ENCODE measurements at places on chromosomes 7 and 10.

DNA sequence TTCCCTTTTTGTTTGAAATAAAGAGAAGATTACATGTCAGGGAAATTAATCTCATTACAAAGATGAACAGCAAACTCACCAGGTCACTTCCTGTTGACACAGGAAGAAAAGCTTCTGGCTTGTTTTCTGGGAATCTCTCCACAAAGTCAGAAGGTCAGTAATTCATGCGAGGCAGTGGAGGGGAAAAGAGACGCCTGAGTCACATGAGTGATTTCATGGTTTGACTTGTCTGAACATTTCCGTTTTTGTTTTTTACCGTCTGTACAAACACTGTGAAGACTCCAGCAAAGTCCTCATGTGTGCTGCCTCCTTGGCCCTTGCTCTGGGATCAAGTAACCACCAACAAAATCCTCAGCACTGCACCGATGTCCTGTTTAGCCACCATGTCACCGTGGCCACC, 2.5 kb upstream of the HABP2 start:
- DNase-seq: no peak

- no peak for DNase-seq
Measured at GRCh38 chr7:157907091-157907490, 570.3 kb downstream of the DNAJB6 start.

- no peak for DNase-seq
Measured at GRCh38 chr10:86160890-86161585, 205.6 kb downstream of the GRID1 start.

- DNase-seq: no peak
Measured at GRCh38 chr7:28750981-28751380, 207.1 kb downstream of the TRIL start.

DNA sequence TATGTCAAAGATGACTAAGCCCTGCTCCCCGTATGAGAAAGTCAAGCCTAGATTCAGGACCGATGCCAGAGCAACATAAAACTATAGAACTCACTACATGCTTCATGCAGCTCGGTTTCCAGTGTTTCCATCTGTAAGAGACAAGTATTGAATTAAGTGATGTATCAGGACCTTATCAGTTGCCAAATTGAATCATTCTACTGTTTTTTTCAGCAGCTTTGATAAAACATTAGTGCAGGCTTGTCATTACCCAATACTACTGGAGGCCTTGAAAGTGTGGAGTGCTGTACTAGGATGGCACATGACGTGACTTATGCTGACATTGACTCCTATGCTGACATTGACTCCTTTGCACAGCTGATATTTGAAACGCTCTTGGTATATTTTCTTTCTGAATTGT, 10.8 kb upstream of the NRP1 start:
- DNase-seq: no peak

- no peak for DNase-seq
Measured at GRCh38 chr10:53122281-53122680, 349.7 kb upstream of the MBL2 start.

DNA sequence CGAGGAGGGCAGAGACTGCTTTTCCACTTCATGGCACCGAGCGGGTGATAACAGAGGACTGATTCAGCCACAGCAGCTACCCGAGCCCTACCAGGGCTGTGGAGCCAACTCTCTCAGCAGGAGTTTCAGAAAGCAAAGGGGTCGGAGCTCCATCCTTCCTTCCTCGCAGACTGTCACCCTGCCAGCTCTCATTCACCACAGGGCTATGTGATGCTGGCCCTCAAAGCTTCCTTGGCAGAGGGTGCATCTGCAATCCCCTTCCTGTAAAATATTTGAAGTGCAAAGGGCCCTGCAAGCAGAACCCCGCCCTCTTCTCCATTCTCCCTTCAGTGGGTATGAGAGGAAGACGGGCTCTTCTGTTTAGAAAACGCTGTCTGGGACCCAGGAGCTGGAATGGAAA, 105.3 kb upstream of the LYZL2 start:
- DNase-seq: no peak

DNA sequence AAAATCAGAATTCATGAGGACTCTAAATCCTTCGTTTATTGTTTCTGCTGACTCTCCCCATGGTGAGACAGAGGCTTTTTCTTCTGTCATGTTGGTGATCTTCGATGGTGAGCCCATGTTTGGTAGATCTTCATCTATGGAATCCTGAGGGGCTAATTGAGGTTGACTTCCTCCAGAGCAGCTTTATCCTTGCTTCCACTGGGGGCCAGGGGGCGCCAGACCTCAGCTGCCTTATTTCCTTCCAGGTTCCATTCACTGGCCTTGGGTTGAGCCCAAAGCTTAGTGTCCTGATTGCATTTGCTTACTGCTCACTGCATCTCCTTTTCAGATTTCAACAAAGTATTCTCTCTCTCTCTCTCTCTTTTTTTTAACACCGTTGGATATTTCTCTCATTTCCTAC, 80.7 kb downstream of the GCC1 start:
- DNase-seq: no peak

- no peak for DNase-seq
Measured at GRCh38 chr10:108358912-108359311, 1194.4 kb upstream of the SORCS1 start.

- no peak for DNase-seq
Measured at GRCh38 chr10:103879831-103880230, 24.5 kb upstream of the SH3PXD2A start.

- no peak for DNase-seq
Measured at GRCh38 chr10:30784897-30785605, 155.5 kb upstream of the LYZL2 start.

DNA sequence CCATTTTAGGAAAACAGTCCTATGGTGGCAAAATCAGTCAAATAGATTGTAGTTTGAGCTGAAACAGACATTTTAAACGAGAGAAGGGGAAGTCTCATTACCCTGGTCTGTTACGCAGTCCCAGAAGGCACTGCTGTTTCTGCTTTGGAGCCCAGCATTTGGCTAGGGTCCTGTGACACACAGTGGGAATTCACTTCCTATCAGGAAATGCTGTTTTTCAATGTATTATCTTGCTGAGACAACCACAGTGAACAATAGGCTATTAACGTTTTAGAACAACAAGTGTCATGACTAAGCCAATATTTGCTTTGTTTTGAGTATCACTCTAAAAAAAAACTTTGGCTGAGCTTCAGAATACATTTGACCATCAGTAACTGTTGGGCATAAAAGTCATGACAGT, 74.1 kb downstream of the ADD3 start:
- no peak for DNase-seq

DNA sequence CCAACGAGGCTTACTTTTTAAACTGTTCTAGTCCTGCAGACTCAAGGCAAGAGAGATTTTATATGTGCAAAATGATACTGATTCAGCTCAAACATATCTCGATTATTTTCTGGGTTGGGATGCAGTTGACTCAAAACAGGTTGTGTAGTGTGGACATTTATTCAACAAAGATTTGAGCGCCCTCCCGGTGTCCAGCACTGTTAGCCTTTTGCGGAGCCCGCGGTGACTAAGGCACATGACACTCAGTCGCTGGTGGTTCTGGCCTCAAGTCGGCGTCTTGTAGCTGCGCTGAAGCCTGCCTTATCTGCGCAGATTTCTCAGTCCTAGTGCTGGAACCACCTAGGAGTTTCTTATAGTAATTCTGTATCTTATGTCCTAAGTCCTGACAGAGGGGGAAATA, 938 bp upstream of the CADPS2 start:
- DNase-seq: peak; percentile 52

GRCh38 chr10:90939116-90939515, 18.2 kb upstream of the ANKRD1 start:
- DNase-seq: no peak

DNA sequence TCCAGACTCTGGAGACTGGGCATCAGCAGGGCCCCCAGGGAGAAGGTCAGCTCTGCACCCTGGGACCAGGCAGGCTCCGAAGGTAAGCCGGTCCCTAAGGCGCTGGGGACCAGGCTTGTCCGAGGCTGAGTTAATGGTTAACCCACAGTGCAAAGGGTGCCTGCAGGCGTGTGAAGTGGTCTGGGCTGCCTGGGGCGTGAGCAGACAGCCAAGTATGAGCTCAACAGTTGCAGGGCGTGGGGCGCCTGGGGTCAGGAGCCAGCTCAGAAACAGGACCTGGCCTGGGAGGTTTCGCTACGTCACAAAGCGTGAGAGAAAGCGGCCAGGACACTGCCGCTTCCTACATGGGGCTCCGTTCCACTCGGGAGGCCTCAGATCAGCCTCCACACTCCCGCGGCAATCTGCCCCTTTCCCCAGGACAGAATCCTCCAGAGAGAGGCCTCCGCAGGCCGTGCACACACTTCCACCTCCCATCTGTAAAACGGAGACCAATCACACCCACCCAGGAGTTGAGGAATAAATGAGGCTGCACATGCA, 16.0 kb downstream of the PDGFA start:
- no peak for DNase-seq

DNA sequence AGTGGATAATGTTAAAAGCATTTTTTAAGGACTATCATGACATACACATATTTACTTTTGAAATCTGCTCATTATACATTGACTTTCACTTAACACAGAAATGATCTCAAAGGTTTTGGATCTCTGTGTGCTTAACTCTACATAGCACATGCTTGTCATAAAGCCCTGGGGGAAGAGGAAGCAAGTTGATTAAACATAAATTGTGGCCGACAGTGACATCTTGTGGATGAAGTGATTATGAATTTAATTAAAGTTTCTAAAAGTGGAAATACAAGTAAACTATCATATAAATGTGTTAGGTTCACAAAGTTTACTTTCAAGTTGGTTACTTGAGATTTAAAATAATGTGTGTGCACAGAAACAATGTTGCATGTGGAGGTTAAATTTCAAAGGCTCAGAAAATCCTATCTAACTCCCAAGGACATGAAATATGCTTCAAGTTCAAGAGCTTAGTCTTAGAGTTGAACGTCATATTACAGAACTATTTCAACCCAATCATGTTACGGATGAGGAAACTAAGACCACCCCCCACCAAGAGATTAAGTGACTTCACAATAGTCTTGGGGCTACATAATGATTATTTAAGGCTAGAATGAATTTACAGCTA, 1247.8 kb downstream of the GATA3 start:
- DNase-seq: peak; percentile 16

GRCh38 chr7:42457663-42458062, 220.7 kb upstream of the GLI3 start:
- DNase-seq: peak; percentile 81

DNA sequence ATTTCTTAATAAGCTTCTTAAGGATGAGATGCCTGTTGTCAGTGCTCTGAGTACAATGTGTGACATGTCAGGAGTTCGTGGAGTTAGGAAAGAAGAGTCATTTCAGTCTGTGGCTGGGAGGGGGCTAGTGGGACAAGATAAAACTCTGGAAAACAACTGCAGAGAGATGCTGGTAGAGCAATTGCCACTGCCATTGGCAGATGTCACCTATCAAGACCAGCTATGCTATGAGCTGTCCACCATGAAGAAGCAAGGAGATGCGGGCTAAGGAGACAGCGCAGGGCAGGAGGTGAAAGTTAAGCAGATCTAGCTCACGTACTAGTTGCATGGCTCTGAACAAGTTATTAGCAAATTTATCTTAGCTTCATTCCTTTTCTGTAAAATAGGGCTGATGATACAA, 756.7 kb downstream of the KCNMA1 start:
- DNase-seq: no peak

DNA sequence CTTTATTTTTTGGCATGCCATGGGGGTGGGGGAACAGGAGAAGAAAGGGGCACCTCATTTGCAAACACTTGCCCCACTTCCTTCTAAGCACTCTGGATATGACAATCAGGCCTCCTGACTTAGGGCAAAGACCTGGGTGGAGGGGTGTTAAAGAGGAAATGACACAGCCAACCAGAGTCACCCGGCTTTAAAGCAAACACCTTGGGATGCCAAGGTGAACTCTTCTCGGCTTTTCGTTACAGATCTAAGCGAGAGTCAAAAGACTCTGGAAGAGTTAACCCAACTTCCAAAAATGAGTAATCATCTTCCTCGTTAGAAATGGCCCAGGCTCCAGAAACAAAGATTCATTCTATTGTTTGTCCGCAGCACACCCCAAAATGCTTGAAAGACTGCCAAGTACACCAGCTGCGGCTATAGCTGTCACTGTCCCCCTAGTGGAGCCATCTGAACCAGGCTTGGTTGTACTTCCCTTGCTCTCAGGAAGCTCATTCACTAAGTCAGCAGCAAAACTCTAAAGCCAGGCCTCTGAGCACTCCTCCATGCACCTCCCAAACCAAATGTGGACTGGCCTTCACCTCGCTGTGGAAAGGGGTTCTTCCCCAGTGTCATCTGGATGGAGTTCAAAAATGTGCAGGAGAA, 24.8 kb downstream of the FAM53B start:
- no peak for DNase-seq

GRCh38 chr7:76126632-76127031, 75.1 kb upstream of the SRRM3 start:
- DNase-seq: no peak

DNA sequence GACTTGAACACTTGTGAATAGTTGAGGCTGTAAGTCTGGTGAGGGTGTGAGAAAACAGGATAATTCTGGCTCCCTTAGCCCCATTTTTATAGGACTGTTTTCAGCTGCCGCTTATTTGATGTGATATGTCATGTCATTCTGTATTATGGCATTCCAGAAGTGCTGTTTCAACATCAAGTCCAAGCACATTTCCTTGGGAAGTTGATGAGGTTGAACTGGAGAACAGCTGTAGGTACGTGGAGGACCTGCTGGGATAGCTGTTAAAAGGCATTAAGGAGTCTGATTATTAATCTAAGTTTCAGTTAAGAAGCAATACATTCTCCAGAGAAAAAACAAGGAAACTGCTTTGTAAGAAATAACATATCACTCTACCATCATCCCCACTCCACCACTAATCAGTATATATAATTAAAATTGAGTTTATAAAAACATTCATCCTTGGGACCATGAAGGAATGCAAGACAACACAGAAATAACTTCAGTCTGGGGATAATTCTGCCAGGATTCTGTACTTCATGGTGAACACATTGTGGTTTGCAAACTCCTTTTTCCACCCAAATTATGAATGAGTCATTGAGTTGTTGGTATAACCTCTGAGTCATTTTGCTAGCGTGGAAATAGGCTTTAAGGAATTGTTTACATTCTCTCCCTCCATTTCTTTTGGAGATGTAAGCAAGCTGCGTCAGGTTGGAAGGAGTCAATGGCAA, 39.9 kb upstream of the TMEM229A start:
- DNase-seq: peak; percentile 69

DNA sequence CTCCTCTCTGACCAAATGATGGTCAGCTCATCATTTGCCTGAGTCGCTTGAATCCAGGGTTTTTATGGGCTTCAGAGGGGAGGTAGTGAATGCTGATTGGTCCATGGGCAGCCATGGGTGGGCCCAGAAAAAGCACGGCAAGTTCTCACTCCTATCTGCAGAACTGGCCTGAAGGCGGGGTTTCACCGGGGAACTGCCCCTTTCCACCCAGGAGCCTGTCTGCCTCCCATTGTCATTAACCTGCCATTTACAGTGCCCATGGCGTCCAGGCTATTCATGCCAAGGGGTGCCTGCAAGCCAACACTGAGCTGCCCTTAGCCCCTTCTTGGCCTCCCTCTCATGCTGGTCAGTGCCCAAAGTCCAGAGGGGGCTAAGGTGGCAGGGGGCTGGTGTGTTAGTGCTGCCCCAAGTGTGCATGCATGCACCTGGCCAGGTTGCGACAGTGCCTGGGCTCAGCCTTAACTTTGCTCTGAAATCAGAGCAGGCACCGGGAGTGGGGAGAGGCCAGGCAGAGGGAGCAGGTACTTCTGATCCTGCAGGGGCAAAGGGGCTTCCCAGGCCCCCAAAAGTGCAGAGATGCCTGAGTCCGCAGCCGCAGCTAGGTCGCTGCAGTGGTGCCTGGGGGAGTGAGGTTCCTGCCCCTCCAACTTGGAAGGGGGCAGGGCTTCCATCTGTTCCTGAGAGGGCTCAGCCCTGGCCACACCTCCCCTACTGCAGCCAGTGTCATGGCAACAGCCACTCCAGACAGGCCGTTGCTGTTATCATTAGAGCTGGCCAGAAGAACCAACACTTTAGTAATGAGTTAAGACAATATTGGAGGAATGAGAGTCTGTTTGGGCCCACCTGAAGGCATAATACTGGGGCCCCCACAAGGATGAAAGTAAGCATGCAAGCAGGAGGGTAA, 561.6 kb downstream of the GRM8 start:
- no peak for DNase-seq

Measured in NCI-H226 (cell line).